ENCODE measurements at places on chromosomes 2 and 18.

- DNase-seq, result no peak
These were observed 88.0 kb downstream of the CDC42EP3 start for GRCh38 chr2:37583402-37583801.

DNA sequence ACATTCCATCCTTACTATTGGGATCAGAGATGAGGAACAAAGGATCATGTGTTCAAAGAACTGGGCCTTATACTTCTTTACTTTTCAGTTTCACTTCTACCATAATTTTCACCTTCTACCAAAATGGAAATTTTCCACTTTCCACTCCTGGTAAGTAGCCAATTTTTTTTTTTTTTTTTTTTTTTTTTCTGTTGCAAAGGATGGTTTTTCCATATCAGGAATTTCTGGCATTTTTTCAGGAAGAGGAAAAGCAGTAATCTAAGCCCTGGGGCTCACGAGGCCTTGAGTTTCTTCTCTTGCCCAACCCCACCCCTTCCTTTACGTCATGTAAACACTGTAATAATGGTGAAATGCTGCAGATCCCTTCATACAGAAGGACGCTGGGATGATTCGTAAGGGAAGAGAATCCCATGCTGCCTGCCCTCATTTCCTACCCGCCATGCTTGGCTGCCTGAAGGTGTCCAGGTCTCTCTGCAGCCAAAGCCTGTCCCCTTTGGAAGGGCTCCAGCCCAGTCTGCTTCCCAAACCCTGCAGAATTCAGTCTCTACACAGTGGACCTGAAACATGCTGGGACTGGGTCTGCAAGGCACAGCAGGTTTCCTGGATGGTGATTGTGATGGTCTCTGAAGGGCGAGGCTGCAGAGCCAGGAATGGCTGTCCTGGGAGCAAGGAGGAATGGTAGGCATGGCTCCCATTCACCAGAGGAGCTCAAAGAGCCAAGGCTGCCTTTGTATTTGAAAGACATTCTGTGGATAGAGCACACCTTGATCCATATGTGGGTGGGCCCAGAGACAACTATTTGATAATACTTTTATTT is 57.0 kb downstream of the EFR3B start:
- peak; percentile 12 for DNase-seq

GRCh38 chr2:202700075-202700901 is 65.5 kb downstream of the FAM117B start:
- DNase-seq, result no peak

DNA sequence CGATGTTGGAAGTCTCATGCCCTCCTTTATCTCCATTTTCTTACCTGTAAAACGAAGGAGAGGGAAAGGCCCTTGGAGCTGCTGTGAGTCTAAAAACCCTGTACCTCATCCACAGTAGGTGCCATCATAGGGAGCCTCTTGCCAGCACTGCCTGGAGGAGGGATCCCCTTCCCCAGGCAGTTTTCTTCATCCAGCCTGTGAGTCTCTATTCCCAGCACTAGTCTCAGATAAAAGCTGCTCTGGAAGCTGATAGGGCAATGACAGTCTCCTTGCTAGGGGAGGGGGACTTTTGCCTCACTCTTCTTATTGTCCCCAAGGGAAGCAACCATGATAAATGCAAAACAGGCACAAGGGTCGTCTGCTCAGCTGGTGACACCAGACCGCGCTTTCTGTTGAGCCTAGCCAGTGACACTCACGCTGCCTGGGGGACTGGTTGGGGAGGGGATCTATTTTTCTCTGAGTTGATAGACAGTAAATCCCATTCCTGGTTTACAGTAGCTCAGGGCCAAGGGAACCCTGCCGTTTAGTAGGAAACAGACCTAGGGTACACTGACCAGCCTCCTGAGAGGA is 139.5 kb upstream of the NABP1 start:
- no peak for DNase-seq

DNA sequence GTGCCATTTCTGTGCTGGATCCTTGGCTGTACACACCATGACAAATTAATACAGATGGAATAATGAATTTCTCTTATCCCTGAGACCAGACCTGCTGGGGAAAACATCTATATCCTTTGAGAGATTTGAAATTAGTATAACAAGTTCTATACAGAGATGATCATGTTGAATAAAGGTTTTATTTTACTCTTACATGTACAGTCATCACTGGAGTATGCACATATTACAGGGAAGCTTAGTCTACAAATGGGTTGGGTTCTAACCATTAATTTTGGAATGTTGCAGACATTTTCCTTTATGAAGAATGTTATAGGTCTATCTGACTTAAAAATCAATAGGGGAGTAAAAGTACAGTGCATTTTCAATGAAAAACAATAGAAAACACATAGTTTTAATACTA is 29.9 kb upstream of the MMADHC start:
- peak; percentile 46 for DNase-seq

DNA sequence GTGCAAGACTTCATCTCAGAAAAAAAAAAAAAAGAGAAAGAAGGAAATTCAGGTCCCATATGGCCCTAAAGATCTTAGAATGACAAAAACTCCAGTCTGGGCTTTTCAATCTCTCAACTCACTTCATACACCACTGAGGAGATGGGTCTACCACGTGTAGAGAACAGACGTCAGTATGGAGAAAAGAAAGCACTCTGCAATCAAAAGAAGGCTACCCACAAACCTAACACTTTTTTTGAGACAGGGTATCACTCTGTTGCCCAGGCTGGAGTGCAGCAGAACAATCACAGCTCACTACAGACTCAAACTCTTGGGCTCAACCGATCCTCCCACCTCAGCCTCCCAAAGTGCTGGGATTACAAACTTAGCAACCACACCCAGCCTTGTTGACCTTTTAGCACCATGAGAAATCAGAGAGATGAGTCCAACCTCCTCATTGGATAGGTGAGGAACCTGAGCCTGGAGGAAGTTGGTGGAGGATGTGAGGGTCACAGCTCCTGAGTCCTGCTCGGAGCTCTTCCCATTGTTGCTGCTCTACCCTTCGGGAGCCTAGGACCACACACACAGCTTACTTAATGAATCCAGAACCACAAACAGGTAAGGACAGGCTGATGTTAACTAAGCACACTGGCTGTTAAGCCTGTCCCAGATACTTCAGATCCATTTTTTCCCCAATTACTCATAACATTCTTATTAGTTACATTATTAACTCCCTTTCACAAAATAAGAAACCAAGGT is 23.7 kb downstream of the TBC1D8 start:
- DNase-seq, result no peak

- no peak for DNase-seq
These were observed 37.1 kb downstream of the EXOC6B start for GRCh38 chr2:72788756-72789155.

- no peak for DNase-seq
These were observed 8.5 kb downstream of the DTNA start for GRCh38 chr18:34718610-34719009.

DNA sequence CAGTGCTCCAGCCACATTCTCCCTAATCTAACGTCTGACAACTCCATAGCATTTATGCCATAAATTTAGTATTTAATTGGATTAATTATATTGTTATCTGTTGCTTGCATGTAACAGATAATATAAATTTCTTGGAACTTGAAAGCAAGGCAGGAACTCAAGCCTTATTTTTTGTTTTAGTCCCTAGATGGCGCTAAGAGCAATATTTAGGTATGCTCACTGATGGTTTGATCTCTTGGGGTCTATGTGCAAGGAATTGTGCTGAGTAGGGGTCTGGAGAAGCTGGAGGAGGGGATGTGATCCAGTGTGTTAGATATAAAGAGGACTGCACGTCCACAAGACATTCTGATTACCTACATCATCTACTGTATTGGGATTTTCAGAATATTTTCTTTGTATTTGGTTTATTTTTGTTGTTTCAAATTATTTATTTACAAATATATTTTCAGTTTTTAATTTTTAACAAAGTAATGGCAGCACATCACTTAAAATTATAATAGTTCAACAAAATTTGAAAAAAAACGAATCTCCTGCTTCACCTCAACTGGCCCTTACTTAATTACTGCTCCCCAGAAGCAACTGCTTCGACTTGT is 32.8 kb downstream of the KATNAL2 start:
- DNase-seq, result no peak

DNA sequence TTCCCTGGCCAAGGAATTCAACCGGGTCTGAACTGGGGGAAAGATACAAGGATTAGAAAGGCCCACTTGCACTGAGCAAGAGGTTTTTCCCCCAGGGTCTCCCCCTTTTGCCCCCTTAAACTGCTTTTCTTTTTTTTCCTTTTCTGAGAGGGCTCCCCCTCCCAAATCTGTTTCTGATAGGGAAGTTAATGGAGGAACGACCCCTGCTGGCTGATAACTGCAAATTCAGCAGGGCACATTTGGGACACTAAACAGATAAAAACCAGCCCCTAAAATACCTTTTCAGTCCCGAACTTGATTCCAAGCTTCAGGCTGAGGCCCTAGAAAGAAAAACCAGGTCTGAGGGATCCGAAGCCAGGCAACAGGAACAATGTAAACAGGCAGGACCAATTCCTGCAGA is 1012.4 kb upstream of the CRIM1 start:
- no peak for DNase-seq

- DNase-seq, result no peak
These were observed 532.0 kb upstream of the FSHR start for GRCh38 chr2:49686291-49686690.

DNA sequence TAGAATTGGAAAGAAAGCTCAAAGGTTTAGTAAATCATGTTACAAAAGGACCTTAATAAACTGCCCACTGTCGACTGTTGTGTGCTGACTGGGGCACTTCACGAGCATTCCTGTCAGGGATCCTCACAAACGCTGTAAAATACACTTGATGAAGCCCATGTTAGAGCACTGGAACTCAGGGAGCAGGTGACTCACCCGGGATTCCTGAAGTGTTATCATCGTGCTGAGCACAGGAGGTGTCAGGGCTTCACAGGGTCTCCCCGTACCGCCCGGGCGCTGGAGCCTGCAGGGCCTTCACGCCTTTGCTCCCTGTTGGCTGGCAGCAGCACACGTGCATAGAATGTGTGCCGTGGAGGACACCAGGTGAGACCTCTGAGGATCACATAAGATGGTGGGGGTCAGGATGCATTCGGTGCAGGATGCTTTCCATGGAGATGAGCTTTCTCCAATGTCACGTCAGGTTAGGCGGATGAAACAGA is 187.3 kb downstream of the SNTG2 start:
- DNase-seq, result no peak

- no peak for DNase-seq
These were observed 33.4 kb downstream of the GAREM1 start for GRCh38 chr18:32437100-32437834.

DNA sequence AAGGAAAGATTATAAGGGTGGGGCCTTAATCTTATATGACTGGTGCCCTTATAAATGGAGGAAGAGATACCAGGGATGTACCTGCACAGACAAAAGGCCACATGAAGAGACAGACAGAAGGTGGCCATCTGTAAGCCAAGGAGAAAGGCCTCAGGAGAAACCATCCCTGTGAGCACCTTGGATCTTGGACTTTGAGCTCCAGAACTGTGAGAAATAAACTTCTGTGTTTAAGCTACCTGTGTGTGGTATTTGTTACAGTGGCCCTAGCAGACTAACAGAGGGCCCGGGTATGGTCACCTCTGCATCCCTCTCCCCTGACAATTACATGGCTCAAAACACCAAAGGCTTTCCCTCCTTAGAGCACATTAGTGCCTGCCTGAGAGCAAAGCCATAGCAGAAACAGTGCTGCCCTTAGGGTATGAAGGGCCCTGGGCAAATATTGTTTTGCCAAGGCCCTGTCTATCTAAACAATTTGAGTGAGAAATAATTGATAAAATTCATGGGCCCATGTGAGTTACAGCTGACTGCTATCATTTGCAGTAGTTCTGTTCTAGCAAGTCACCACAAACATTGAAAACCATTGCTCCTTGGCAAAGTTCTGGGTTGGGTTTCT is 109.3 kb upstream of the MYCN start:
- no peak for DNase-seq

All from fibroblast of skin of left quadriceps (primary cell).